Lung (tissue), 17 donors: ENCODE measurements at places on chromosomes 11 and 22. TPM values are rescaled to one million over a fixed set of nuclear protein-coding genes. Genes with fewer than 3 reads are reported as not detected.

DNA sequence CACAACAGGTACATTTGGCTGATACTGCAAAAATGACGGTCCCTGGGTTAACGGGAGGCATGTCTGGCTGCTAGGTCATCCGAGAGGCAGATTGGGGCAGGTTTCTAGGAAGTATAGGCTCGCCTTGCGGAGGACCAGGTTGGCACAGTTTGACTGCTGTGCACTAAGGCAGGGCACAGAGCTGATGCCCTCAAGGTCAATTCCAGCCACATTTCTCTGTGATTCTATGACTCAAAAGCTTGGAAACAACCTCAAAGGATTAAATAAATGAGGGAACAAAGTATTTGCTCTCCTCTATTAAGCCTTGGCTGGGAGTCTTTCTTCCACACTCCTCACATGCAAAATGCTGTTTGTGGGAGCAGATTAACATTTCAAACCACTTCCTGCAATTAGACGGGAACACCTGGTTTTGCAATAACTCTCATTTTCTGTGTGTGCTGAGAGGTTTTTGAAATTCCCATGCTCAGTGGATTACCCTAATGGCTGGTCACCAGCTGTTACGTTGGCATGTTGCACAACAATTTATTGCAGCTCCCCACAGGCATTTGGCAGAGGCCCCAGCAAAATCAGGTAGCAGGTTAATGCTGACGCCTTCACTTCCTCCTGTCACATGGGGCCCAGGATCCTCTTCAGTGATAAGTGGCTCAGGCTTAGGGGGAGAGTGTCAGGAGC is 61.0 kb upstream of the PLET1 start:
- H3K27ac ChIP-seq, result no peak overlapping the region
- H3K36me3 ChIP-seq, result no peaks in the 10 kb centered on the region
- H3K4me1 ChIP-seq, result peaks cover 21% of the 10 kb centered on the region
- H3K27me3 ChIP-seq, result no peaks in the 10 kb centered on the region

DNA sequence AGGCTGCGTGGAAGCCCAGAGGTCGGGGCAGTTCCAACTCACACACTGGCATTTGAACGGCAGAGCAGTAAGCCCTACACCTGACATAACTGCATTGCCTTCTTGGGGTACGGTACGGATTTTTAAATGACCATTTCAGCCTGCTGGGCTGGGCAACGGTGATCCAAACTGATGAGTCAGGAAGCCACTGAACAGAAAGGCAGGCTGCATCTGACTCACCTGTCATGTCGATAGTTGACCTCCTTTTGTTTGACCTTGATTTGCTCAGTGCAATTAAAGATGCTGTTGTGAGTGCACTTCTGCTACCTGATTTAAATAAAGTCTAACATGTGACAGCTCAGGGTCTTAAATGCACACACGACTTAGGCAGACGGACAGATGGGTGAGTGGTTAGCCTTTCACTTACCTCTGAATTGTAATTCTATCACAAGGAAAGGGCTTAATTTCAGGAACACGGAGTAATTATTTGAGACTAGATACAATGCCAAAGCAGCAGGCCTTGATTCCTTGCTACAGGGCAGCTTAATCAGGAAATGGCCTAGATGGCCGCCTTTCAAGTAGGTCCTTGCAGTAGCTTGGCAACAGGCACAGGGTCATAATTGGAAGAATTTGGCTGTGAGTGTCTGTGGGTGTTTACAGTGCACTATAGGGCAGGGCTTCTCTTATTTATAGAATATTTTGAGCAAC is 52.2 kb downstream of the BMAL1 start:
- no peaks in the 10 kb centered on the region for H3K36me3 ChIP-seq
- peak overlapping the region; percentile 26 for H3K27ac ChIP-seq
- peak; percentile 69 for DNase-seq
- no peak overlapping the region for H3K4me3 ChIP-seq
- H3K27me3 ChIP-seq, result no peaks in the 10 kb centered on the region

GRCh38 chr11:133052537-133052936 is 479.8 kb downstream of the OPCML start:
- no peak overlapping the region for H3K4me3 ChIP-seq
- no peaks in the 10 kb centered on the region for H3K4me1 ChIP-seq
- DNase-seq, result no peak
- H3K27me3 ChIP-seq, result peaks cover 24% of the 10 kb centered on the region
- no peak overlapping the region for H3K27ac ChIP-seq
- H3K36me3 ChIP-seq, result no peaks in the 10 kb centered on the region

Gene PLAAT3
- 124 TPM for total RNA-seq

Gene KLHDC7B
- total RNA-seq, result 0.85 TPM

- H3K4me1 ChIP-seq, result peaks cover 3% of the 10 kb centered on the region
- H3K36me3 ChIP-seq, result no peaks in the 10 kb centered on the region
- H3K4me3 ChIP-seq, result no peak overlapping the region
- H3K27me3 ChIP-seq, result peaks cover 3% of the 10 kb centered on the region
- H3K27ac ChIP-seq, result no peak overlapping the region
- no peak for DNase-seq
These were observed 134.7 kb downstream of the GRIK4 start for GRCh38 chr11:120646206-120646605.

DNA sequence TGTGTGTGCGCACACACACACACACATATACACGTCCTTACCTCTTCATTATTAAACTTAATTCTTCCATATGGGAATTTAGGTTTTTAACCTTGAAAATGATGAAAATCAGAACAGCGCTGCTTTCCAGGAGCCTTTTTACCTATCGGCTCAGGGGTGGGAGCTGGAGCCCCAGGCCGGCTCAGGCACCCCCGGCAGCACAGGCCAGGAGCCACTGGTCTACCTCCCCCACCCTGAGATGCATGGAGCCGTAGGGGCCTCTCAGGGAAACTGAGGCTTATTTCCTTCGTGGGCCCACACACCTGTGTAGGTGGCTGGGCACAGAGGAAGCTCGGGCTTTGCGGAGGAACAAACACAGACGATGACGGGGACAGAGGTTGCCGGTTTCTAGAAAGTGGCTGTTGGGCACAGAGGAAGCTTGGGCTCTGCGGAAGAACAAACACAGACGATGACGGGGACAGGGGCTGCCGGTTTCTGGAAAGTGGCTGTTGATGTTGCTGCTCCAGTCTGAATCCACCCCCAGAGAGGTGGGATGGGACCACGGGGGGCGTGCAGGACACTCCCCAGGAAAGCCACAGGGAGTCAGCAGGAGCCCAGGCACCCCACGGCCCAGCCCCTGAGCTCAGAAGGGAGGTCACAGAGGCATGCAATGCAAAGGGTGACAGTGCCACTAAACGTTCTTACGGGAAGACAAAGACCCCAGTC is 149.4 kb downstream of the BRD1 start:
- H3K4me3 ChIP-seq, result no peak overlapping the region
- H3K27ac ChIP-seq, result no peak overlapping the region
- no peak for DNase-seq
- no peaks in the 10 kb centered on the region for H3K27me3 ChIP-seq
- H3K4me1 ChIP-seq, result no peaks in the 10 kb centered on the region
- H3K36me3 ChIP-seq, result no peaks in the 10 kb centered on the region

Gene SLC1A2
- 1.6 TPM for total RNA-seq

DNA sequence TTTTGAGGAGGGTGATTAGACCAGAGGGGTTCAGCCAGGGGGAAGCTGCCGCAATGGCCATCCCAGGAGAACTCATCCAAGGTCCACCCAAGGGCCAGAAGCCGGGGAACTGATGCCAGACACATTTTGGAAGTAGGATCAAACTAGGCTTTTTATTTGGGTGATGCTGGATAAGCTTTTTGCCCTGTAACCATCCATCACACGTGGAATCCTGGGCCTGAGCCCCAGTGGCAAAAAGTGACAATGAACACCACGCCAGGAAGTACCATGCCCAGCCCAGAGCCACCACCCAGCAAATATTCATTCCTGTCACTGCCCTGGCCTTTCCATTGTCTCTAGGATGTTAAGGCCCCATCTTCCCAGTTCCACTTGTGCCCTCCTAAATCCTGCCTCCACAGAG is 85.9 kb downstream of the ZC3H12C start:
- no peaks in the 10 kb centered on the region for H3K36me3 ChIP-seq
- no peaks in the 10 kb centered on the region for H3K27me3 ChIP-seq
- H3K27ac ChIP-seq, result no peak overlapping the region
- H3K4me1 ChIP-seq, result peaks cover 3% of the 10 kb centered on the region

DNA sequence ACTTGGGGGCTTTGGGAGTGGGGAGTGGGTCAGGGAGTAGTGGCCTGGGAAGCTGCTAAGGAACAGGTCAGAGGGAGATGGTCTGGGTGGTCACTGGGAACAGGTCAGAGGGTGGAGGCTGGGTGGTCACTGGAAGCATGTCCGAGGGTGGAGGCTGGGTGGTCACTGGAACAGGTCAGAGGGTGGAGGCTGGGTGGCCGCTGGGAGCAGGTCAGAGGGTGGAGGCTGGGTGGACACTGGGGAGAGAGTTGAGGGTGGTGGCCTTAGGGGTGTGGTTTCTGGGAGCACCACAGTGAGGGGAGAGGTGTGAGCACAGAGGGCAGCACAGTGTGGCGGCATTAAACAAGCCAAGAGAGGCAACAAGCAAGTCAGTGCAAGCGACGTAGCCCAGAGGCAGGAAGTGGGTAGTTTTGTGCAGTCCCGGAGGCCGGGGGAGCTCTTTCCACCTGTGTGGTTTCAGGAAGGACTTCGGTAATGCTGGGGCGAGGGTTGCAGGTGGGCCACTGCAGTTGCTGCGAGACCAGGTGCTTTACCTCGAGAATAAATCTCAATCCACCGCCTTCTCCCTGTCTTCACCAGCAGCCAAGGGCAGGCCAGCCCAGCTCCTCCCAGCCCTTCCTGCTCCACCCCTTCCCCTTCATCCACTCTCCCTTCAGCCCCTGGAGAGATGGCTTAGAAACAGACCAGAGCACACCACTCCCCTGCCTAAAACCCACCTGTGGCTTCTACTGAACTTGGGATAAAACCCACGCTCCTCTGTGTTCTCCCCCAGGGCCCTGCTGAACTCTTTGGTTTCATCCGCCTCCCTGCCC is 3.2 kb upstream of the CACNA1I start:
- H3K27me3 ChIP-seq, result no peaks in the 10 kb centered on the region
- no peak overlapping the region for H3K4me3 ChIP-seq
- H3K4me1 ChIP-seq, result no peaks in the 10 kb centered on the region
- no peak for DNase-seq
- no peak overlapping the region for H3K27ac ChIP-seq
- H3K36me3 ChIP-seq, result no peaks in the 10 kb centered on the region

DNA sequence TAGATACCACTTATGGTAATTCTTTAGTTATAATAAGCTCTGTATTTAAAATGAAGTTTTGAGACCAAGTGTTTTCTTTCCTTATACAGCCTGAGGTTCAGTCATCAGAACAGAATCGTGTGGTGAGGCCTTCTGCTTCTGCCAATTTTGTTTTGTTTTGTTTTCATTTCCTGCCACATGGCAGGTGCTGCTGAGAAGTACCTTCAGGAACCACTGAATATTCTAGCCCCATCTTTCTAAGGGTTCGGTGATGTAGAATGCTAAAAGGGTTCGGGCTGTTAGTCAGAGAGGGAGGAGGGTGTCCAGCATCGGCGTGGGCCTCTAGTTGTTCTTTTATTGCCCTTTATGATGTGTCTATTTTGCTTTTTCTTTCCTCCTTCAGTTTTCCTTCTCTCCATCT is 25.8 kb downstream of the TNRC6B start:
- no peak overlapping the region for H3K4me3 ChIP-seq
- H3K27me3 ChIP-seq, result no peaks in the 10 kb centered on the region
- peaks cover 33% of the 10 kb centered on the region for H3K4me1 ChIP-seq
- H3K36me3 ChIP-seq, result no peaks in the 10 kb centered on the region

Gene WNT7B
- total RNA-seq, result 12.5 TPM

- H3K36me3 ChIP-seq, result peaks cover 21% of the 10 kb centered on the region
- H3K4me1 ChIP-seq, result no peaks in the 10 kb centered on the region
- no peak for DNase-seq
- no peak overlapping the region for H3K4me3 ChIP-seq
- no peaks in the 10 kb centered on the region for H3K27me3 ChIP-seq
These were observed 22.0 kb downstream of the ARAP1 start for GRCh38 chr11:72730243-72730642.

Gene APOA5
- total RNA-seq, result not detected

Gene GAB4
- not detected for total RNA-seq

DNA sequence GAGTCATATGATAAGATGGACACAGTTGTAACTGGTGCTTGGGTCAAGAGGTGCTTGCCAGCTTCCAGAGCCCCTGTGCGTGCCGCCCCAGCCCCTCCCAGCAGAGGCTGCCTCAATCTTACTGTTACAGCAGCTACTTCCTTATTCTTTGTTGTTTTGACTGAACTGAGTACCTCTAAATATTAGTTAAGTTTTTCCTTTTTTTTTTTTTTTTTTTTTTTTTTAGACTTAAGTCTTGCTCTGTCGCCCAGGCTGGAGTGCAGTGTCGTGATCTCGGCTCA is 8.8 kb downstream of the ZBED4 start:
- DNase-seq, result no peak
- H3K27ac ChIP-seq, result no peak overlapping the region
- peaks cover 2% of the 10 kb centered on the region for H3K36me3 ChIP-seq
- H3K4me3 ChIP-seq, result no peak overlapping the region
- H3K27me3 ChIP-seq, result no peaks in the 10 kb centered on the region

Gene TMEM86A
- 8.9 TPM for total RNA-seq

Gene CCDC73
- total RNA-seq, result 0.09 TPM
